Bronchial epithelial cell (primary cell): ENCODE measurements at places on chromosomes 4 and X.

GRCh38 chr4:150216726-150217125 lies 138.5 kb downstream of the DCLK2 start:
- no peak for DNase-seq

DNA sequence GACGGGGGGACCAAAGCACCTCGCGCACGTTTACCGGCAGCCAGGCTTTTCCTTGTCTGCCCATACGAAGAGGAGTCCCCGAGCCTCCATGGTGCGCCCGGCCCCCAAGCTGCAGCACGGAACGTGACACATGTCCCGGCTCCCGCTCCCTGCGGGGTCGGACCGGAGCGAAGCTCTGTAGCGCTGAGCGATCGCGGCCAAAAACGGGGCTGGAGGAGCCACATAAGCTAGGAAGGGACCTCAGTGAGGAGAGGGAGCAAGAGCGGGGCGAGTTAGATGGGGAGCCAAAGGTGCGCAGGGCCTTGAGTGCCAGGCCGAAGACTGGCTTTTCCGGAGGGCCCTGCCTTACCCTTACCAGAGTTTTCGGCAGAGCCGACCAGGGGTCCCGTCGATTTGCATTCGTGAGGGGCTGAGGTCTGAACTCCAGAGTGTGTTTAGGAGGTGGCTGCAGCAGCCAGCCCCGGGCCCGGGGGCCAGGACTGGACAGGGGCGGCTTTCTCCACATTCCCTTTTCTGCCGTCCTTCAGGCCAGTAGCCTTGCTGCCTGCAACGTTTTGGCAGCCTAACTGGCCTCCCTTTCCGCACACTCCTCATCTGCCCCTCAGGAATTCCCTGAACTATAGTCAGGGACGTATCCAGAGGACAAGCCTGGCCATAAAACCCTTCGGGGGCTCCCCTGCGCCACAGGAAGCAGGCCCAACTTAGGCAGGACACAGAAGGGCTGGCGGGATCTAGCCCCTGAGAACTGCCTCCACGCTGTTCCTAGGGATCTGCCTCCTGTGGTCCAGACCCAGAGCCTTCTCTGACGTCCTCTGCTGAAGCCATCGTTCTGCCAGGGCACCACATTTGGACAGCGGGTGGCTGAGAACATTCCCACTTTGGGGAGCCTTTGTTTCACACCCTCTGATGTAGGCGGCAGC lies 689 bp downstream of the SSR4 start:
- DNase-seq = no peak

GRCh38 chr4:55397126-55397436 lies 1.3 kb downstream of the TMEM165 start:
- DNase-seq = no peak

DNA sequence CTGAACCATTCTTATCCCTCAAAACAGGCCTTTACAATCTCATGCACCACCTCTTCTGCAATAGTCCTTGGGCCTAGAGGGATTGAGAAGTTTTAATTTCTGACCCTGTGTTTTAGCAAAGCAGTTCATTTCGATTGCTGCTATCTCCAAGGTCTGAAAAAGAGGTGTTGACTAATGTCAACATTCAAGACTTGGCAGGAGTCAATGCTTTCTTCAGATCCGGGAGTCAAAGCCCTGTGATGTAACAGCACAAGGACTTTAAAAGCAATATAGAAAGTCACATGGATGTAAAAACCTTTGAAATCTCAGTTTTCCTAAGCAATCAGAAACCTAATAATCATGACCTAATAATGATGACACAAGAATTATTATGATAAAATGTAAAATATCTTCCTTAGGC lies 133.8 kb downstream of the ADAM29 start:
- DNase-seq = no peak

DNA sequence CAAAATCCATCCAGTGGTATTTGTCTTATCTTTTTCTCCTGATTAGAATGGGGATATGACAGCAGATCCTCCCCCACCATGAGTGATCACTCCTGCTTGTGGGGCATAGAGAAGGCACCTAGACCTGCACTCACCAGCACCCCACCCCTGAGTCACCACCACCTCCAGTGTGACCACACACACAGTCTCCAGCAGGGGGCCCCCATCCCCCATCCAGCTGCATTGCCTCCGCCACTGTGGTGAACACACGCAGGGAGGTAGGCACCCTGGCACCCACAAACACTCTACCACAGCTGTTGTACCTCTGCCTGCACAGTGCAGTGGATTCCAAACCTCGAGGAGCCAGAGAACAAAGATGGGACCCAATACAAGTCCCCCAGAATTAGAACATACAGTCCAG lies 9.0 kb upstream of the MAGEA8 start:
- peak; percentile 29 for DNase-seq

DNA sequence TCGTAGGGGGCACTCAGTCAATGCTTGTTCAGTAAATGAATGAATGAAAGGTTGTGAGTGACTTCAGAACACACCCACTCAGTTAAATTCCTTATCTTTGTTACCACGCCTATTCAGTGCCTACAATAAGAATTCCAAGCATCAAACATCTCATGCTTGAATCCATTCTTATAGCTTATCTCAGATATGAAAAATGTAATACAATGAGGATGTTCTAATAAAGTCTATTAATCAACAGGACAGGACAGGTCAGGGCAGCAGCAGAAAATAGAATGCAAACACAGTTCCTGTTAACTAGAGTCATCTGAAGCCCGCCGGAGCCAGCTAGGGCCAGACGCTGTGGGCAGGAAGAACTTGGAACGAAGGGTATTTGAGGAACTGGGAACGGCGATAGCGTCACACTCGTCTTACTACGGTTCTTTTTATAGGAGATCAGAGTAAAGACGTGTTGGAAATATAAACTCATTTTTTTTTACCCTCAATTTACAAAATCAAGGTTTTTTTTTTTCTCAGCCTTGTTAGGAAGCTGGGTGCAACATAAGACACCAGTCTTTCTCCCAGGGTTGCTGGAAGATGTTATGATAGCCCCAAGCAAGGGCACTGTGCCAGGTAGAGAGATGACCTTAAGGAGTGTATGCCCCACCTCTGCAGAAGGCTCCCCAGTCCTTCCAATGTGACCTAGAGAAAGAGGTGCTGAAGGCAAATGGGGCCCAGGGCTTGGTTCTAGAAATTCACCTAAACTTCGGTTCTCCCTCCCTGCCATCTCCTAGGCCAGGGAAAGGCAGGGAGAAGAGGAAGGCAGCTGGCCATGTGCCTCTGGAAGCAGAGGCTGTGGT lies 48.3 kb downstream of the SEL1L3 start:
- peak; percentile 93 for DNase-seq

DNA sequence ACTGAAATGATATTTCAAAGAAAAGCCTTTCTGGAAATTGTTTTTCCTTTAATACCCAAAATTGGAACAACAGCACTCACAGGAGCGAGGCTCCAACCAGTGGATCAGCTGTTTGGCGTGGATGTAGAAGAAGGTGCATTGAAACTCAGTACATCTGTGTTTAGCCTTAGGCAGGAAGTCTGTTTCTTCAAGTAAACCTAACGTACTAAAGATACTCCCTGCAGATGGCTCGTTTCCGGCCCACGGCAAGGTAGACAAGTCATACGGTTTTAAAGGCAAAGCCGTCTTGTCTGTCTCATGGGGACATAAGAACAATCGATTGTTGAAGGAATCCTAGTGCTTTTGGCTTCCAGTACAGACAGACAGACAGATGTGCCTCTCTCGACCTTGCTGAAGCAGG lies 50.0 kb upstream of the CLCN4 start:
- no peak for DNase-seq

DNA sequence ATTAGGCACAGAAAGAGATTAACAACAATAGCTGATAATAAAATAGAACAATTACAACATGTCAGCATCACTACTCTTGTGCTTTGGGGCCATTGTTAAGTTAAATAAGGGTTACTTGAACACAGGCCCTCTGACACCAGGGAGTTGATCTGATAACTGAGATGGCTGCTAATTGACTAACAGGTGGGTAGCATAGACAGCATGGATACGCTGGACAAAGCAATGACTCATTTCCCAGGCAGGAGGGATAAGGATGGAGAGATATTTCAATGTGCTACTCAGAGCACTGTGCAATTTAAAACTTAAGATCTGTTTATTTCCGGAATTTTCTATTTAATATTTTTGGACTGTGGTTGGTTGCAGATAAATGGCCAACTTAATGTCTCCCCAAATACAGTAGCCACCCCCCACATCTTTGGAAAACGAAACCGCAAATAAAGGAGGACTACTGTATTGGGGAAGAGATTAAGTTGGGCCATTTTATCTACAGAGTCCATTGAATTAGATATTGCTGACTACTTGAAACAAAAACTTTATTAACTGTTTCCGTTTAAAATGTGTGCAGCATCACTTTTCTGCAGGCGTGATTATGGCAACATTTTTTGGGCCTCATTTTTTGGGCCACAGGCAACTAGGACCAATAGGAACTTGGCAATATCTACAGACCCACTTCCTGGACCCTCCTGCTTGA lies 200.6 kb upstream of the KLF3 start:
- DNase-seq = no peak

DNA sequence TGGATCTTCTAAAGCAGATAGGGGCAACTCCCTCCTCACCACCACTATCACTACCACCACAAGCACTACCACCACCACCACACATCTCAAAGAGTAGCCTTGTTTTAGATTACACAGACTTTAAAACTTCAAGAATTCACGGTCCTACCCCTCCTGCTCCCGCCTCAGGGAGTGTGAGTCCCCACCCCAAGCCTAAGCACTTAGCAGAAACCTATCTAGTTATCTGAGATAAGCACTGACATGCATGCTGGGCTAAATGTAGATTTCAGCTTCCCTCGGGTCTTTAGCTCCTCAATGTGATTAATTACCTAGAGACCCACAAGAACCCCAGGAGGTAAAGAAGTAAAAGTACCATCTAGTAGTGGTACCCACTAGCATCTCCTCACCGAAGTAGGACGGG lies 775 bp downstream of the AMOT start:
- DNase-seq = no peak

- no peak for DNase-seq
Observed at GRCh38 chr4:8735236-8736089, 136.2 kb downstream of the HMX1 start.

GRCh38 chr4:47060561-47060960 lies 29.2 kb downstream of the GABRB1 start:
- DNase-seq = no peak

- DNase-seq = no peak
Observed at GRCh38 chrX:48694776-48695533, 1.6 kb upstream of the SUV39H1 start.

DNA sequence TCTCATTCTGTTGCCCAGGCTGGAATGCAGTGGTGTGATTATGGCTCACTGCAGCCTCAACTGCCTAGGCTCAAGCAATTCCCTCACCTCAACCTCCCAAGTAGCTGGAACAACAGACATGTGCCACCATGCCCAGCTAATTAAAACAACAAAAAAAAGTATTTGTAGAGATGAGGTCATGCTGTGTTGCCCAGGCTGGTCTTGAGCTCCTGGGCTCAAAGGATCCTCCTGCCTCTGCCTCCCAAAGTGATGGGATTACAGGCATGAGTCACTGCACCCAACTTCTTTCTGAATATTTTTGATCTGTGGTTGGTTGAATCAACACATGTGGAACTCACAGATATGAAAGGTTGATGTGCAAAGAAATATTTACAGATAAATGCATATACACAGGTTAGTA lies 18.5 kb upstream of the SEPTIN11 start:
- peak; percentile 95 for DNase-seq

DNA sequence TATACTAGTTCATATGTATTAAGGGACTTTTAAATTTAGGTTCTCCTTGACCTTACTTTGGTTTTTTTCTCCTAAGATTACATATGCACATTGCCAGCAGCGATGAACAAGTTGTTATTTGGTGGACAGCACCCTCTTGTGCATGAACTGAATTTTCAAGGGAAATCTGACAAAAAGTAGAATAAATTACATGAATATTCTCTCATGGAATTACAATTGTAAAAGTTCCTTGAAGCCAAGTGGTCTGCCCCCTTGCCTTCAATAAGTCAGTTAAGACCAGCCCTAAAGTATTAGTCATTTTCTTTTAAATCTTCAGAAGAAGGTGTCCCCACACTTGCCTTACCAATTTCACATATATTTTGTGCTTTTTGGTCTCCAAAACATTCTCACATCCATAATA lies 30.7 kb upstream of the SMARCA5 start:
- DNase-seq = peak; percentile 54

DNA sequence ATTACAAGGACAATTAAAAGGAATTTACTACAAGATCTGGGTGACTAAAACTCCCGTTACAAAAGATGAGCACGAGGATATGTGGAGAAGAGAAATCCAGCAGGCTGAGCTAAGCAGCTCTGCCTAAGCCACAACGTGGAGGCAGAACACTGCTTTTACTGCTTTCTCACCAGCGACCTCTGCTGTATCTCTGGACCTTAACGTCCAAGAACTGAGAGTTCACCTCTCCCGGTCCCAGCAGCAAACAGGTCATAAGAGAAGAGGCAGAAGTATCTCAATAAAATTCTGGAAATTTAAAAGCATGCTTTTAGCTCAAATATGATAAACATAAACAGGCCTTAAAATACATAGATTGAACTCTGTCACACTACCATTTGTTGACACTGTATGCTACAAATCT lies 81.0 kb downstream of the ADGRA3 start:
- DNase-seq = peak; percentile 53

DNA sequence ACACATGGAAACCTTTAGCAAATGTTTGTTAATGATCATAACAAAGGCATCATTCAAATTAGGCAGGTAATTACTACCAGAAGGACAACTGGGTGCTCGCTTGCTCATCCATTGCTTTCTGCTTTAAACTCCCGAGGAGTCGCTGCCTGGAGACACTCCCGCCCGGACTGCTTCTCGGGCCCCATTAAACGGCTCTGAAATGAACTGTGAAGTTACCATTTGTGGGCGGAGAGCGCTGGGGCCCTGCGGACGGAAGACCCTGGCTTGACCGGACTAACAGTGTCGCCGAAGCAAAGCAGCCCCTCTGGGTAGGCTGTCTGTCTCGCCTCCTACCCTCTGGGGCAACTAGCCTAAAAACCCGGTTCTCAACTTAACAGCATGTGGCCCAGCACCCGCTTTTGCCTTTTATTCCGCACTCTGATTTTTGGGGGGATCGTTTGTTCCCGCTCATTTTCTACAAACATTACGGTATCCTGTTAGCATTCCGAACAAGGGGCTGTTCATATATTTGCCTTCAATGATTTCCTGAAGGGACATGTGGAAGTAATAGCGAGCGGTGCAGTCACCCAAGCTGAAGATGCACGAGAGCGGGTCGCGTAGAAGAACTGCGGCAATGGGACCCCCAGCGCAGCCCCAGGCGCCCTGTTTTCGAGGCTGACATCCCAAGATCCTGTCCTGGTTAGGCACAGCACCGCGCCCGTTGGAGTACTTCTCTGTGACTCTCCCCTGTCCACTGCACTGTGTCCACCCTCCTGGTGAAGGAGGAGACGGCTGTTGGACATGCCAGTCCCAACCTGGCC lies 1.6 kb upstream of the PDGFRA start:
- DNase-seq = peak; percentile 27

- DNase-seq = peak; percentile 41
Observed at GRCh38 chr4:84379917-84380641, 119.0 kb downstream of the NKX6-1 start.

- DNase-seq = peak; percentile 75
Observed at GRCh38 chr4:108135549-108136209, 33.1 kb downstream of the LEF1 start.

GRCh38 chr4:177411996-177412395 lies 30.2 kb downstream of the AGA start:
- no peak for DNase-seq
